ENCODE measurements at places on chromosomes 12 and 14.

DNA sequence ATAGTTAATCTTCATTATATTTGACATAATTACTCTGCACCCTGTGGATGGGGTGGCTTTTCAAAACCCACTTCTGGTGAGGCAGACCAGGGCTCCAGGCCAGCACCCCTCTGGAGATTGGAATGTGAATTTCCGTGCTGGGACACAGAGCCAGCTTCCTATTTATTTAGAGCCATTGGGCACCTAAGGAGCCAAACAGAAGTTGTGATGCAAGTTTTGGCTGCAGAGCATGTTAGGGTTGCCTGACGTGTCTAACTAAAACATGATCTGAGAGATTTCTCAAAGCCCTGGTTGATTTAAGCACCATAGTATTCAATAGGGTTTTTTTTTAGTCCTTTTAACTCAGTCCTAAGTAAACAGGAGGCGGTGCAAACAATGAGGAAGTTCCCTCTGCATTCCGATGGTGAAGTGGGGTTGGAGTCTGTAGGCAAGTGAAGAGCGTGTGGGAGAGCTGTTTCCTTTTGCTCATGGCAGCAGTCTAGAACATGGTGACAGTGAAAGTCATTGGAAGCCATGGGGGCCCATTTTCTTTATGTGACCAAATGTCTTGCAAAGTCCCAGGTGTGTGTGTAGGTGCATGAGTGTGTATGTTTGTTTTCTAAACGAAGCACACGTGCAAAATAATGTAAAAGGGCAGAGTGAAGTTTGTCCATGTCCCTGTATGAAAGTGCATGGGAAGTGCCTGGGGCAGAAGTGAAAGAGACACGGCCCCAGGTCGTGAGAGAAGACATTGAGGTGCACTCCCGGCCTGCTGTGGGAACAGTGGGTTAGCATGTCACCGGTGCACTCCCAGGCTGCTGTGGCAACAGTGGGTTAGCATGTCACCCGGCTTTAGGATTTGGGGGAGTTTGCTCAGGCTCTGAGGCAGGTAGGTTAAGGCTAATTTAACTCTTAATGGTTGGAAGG is 117.7 kb downstream of the PRKCH start:
- DNase-seq = peak; percentile 68

- DNase-seq = no peak
These were observed 74.3 kb downstream of the FAR2 start for GRCh38 chr12:29223426-29223825.

GRCh38 chr12:70966046-70966445 is 45.5 kb upstream of the PTPRR start:
- no peak for DNase-seq

- DNase-seq = no peak
These were observed 19.7 kb downstream of the FGD4 start for GRCh38 chr12:32418903-32419519.

- no peak for DNase-seq
These were observed 273.1 kb downstream of the PCNX1 start for GRCh38 chr14:71180397-71180796.

GRCh38 chr12:130520784-130521183 is 183.1 kb downstream of the PIWIL1 start:
- DNase-seq = no peak

DNA sequence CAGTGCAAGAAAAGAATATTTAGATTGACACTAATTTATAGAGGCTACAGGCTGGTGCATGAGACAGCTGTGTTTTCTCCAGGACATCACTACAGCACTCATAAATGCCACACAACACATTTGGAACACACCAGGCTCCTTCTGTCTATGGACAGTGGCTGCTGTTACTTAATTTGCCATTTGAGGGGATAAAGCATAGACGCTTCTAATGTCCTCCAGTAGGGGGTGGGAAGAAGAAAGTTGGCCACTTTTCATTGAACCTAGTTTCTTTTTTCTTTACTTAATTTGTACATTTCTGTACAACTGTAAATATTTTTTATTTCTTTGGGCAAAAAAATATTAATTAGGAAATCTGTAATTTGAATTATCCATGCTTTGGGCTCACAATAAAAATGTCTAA is 12.4 kb upstream of the RTN1 start:
- no peak for DNase-seq

DNA sequence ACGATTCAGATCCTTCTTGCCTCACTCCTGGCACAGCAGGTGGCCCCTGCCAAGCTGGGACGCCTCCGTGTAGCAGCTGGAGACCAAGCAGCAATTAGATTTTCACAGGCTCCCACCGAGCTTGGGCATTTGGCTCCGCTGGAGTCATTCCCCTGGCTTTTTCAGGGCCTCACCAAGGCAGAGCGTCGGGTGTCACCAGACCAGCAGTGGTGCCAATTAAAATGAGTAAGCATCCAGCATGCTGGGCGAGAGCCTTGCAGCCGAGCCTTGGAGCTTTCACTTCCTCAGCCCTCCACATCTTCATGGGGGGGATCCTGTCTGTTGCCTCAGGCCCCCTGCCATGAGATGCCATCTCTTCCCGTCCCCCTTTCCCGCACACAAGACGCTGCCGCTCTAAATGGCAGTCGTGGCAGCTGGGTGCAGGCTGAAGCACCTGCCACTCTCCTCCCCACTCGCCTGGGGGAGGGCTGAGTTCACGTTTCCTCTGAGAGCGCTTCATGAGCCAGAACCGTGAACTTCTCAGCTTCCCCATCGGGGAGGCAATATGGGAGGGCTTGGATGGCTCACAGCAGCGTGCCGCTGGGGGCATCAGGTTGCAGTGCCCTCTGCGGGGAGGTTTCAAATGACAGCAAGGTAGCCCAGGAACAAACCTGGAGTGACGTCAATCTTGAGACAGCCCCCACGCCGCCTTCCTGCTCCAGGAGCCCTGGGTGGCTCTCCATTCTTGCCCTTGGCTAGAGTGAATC is 11.7 kb downstream of the TPCN1 start:
- peak; percentile 86 for DNase-seq

DNA sequence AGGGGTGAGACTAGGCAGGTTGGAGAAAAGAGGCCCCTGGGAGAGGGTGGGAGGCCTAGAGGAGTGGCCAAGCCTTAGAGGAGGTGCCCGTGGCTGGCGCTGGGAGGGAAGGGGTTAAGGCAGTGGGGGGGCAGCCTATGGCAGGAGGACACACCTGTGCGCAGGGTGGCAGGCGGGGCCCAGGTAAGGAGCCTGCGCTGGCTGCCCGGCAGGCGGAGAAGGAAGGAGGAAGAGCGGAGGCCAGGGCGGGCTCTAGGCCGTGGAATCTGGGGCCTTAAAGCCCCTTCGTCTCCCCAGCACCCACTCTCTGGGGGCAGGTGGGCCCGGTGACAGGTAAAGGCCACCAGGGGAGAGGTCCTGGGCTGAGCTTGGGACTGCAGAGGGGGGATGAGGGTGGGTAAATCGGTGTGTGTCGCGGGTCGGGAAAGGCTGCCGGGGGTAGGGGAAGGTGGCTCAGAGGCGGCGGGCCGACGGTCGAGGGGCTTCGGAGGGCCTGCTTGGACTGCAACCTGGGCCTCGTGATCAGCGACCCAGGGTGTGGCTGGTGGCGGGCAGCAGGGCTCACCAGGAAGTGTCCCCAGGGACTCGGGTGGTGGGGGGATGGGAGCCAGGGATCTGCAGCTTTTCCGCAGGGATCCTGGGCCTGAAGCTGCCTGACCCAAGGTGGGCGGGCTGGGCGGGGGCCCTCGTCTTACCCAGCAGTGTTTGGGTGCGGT is 7.3 kb downstream of the PHB2 start:
- no peak for DNase-seq

DNA sequence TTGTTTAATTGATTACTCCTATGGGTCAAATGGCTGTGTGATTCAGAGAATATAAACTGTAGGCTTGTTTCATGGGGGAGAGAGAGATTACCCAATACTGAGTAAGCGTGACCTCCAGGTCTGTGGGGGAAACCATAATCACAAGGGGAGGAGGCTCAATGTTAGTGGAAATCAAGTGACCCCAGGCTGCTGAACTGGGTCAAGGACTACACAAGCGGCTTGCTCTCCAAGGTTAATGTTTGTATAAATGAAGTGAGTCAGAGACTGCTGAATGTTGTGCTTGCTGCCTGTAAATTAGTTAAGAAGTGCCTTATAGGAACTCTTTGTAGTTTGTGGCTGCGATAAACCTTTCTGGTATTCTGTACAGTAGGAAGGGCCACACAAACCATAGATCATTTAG is 479.7 kb downstream of the AACS start:
- no peak for DNase-seq

- DNase-seq = peak; percentile 64
These were observed 78.8 kb upstream of the NAV3 start for GRCh38 chr12:77751939-77752338.

GRCh38 chr12:128657378-128657777 is 166.4 kb downstream of the SLC15A4 start:
- DNase-seq = no peak

GRCh38 chr14:104638190-104638589 is 33.6 kb upstream of the TMEM179 start:
- no peak for DNase-seq

- no peak for DNase-seq
These were observed at the start of gene NAV3 for GRCh38 chr12:77830583-77831351. Gene NAV3 (plus strand): TSS chr12:77830894. CDS start chr12:77831462, 568 bp downstream.

GRCh38 chr14:72518809-72519377 is 375.0 kb downstream of the DPF3 start:
- DNase-seq = no peak

DNA sequence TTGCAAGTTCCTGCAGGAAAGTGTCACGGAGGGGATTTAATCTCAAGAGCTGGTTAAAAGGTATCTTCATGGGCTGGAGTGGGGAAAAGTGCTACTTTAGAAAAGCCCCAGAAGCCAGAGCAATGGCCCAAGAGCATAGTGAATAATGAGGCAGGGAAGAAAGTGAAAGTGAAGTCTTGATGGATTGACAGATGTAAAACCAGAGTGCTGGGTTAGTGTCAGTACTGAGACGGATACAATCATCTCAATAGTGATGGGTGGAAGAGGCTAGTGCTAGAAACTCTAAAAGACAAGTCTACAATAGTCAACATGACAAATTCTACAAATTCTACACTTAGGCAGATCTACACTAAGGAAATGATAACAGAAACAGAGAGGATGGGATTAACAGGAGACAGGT is 68.1 kb downstream of the CIT start:
- no peak for DNase-seq

GRCh38 chr12:124527861-124528561 is 39.4 kb downstream of the NCOR2 start:
- DNase-seq = peak; percentile 62

DNA sequence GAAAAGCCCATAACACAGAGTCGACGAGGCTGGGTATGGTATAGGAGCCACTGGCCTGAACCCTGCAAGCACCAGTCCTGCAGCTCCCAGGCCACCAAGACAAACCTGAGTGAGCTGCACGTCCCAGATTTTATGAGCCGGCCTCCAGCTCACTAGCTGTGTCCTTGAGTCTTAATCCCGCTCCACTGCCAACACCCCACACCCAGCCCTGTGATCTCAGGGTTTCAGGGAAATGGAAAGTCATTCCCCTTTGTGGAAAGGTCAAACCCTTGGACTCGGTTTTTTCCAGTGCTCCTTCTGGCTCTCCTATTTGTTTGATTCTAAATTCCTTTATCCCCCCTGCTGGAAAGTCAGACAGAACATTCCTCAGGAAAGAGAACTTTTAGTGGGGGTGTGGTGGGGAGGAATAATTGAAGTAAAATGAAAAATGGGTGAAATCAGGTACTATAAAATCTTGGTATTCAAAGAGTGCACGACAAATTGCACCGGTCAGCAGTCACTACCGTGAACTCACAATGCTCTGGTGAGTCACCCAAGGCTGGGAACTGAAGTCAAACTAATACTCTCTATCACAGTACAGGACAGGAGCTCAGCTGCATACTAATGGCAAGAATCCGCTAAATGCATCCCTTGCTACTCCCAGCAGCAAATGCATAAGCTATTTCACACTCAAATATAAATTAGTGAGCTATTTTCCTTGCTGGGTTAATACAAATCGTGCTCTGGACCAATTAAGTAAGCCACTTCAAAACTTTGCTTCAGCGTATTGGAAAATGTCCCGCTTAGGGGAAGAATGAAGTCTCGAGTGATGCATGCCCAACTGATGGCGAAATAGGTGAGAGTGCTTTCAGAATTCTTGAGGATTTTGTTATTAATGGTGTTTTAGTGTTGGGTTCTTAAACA is 9.0 kb downstream of the PITPNM2 start:
- peak; percentile 94 for DNase-seq

DNA sequence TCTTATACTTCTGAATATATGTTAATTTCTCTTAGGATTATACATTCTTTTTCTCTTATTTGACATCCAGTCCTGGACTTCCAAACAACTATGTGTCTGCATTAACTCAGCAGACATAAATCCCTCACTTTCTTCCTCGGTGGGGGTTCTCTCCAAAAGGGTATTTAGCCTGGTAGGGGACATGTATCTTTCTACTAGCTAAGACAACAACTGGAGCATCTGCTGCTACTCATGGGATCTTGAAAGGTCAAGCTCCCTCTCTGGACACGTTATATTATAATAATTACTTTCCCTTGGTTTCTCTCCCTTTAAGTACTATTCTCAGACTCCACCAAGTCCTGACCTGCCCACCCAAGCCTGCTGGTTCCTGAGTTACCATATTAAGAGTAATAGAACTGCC is 983.7 kb upstream of the FLRT2 start:
- no peak for DNase-seq

GRCh38 chr12:130879781-130880389 is 8.0 kb downstream of the RAN start:
- DNase-seq = no peak

DNA sequence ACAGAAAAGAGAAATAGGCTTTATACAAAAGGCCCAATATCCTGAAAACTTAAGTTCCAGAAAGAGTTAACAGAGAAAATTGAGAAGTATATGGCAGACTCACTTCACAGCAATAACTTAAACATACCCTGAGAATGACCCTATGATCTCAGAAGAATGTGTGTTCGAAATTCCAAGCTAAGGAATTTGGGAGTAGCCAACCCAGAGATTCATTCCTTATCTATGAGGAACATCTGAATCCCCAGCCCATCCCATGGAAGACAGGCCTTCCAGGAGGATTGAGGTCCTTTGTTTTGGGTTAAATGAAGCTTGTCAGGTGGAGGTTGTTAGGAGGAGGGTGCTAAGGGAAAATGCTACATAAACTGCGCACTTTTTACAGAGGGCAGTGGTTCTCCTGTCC is 7.5 kb upstream of the SAV1 start:
- peak; percentile 5 for DNase-seq

- peak; percentile 25 for DNase-seq
These were observed 3.0 kb upstream of the PIANP start for GRCh38 chr12:6703631-6704030.

GRCh38 chr12:50589650-50590435 is 85.1 kb downstream of the DIP2B start:
- peak; percentile 96 for DNase-seq

GRCh38 chr12:65612440-65612839 is 211.8 kb upstream of the HMGA2 start:
- peak; percentile 43 for DNase-seq
